ENCODE measurements at places on chromosomes 3 and 15.

DNA sequence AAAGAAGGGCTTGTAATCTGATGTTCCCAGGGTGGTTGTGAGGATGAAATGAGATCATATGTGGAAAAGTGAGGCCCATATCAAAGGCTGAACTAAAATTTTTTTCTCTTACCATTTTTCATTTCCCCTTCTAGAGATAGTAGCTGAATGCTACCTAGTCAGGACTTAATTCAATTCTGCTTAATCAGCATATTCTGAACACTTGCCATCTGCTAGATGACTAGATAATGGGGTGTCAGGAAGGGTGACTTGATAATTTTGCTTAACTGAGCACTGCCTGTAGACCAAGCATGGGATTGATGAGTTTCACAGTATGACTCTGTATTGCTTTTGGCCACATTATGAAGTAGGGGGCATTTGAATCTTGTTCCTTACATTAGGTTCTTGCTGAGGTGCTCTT is 136.2 kb downstream of the CHST2 start:
- no peak for DNase-seq

- no peak for DNase-seq
Measured at GRCh38 chr15:69377216-69377970, 36.8 kb upstream of the KIF23 start.

DNA sequence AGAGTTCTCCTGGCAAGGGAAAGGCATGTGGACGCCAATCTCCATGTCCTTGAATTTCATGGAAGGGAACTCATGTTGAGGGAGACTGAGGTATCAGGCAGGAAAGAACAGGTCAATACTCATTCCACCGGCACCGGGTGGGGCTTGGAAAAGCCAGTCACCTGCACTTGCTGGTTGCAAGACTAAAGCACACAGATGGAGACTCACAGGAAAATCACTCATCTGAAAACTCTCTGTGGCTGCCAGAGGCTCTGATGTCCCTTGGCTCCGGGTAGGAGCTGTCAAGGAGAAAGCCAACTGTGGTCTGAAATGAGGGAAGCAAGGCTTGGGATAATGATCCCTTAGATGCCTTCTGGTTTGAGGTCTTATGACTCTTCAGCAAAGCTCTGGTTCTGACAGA is 8.7 kb upstream of the CGNL1 start:
- DNase-seq: no peak

DNA sequence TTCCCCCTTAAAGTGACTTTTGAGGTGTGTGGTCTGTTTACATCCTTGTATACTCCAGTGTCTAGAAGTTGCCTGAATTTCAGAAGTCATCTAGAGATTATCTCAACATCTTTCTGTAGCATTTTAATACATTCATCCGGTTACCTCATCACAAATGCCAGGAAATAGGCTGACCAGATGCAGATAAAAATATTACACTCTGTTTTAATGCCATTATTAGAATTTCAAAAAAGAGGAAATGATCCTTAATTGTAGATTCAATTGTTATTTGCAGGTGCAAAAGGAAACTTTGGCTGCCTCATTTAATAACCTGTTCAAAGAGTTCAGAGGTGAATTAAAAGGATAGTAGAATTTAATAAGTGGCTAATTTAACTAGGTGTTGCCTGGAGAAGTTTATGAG is 290.9 kb downstream of the C3orf38 start:
- DNase-seq: no peak

- no peak for DNase-seq
Measured at GRCh38 chr15:45670091-45670490, 35.3 kb downstream of the SQOR start.

DNA sequence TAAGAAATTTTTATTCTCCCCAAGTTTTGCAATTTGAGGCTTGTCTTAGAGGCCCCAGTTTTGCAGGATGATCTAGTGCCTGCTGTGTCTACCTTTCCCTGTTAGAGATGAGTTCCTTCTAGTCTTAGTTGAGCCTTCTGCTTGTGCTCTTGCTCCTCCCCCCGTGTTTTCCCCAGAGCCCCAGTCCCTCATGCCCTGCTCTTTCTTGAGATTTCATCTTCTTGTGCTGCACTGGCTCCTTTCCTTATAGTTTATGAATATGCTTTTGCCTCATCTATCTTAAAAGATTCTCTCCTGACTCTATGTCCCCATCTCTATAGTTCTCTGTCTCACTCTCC is 4.7 kb downstream of the GAP43 start:
- DNase-seq: no peak

DNA sequence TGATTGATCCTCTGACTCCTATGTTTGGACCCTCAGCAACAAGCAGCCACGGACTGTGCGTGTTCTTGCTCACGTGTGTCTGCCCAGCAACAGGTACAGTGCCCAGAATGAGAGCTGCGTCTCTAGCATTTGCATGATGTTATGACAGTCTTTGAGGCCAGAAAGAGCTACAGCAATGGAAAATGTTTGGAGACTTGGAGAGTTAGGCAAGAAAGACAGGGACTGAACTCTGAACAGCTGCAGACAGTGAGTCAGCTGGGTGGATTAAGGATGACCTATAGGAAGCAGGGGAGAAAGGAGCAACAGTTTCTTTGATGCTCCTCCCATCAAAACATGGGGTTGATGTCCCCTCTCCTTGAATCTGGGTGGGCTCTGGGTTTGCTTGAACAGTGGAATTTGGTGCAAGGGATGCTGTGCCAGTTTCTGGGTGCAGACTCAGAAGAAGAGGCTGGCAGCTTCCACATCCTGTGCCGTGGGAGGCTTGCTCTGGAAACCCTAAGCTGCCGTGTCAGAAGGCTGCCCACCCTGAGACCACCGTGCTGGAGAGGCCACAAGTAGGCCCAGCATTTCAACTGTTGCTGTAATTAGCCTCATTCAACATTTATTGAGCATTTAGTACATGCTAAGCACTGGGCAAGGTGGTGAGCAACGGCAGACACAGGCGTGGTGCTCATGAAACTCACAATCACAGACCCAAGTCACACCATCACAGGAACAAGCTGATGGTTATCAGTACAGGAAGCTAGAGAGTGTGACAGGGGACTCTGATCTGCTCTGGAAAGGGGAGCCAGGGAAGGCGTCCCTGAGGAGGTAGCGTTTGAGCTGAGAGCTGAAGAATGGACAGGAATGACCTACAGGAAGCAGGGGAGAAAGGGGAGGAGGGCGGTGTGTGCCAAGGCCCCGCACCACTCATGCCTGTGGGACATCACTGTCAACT is 21.7 kb downstream of the CCR9 start:
- DNase-seq: no peak

DNA sequence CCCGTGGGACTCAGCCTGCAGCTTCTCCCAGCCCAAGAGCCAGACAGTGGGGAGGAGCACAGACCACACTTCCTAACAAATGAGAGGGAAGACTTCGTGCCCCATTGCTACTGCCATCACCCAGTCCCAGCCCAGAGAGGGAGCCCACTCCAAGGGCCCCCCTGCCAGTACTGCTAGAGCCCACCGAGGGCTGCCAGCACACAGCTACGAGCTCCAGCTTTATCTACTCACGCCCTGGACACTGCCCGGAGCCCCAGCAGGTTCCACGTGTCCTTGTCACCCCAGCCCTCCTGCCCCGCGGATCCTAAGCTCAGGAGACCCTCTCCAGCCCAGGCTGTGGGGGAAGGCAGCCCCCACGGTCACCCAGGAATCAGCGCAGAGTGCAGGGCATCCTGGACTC is 1.9 kb downstream of the GOLGA8A start:
- DNase-seq: no peak
